ENCODE measurements at places on chromosomes 6 and 20. TPM values are rescaled to one million over a fixed set of nuclear protein-coding genes. Genes with fewer than 3 reads are reported as not detected.
A peak's percentile ranks its signal among the peaks of the same experiment; 100 is the strongest.

Gene CST2
- not detected for total RNA-seq

Gene DEFB127
- total RNA-seq = not detected

Gene MYB
- 5.1 TPM for total RNA-seq

Gene CFAP61
- total RNA-seq = 0.18 TPM

Gene ADTRP
- total RNA-seq = 0.98 TPM

Gene BPI
- not detected for total RNA-seq

Gene BTN1A1
- 0.14 TPM for total RNA-seq

Gene CDH4
- total RNA-seq = 4.9 TPM

Gene SLC12A5
- total RNA-seq = 6.6 TPM

Gene SPO11
- total RNA-seq = not detected

Gene DUSP15
- 2.0 TPM for total RNA-seq

- no peak for DNase-seq
These were observed 115.0 kb downstream of the SCP2D1 start for GRCh38 chr20:18928626-18929025.

DNA sequence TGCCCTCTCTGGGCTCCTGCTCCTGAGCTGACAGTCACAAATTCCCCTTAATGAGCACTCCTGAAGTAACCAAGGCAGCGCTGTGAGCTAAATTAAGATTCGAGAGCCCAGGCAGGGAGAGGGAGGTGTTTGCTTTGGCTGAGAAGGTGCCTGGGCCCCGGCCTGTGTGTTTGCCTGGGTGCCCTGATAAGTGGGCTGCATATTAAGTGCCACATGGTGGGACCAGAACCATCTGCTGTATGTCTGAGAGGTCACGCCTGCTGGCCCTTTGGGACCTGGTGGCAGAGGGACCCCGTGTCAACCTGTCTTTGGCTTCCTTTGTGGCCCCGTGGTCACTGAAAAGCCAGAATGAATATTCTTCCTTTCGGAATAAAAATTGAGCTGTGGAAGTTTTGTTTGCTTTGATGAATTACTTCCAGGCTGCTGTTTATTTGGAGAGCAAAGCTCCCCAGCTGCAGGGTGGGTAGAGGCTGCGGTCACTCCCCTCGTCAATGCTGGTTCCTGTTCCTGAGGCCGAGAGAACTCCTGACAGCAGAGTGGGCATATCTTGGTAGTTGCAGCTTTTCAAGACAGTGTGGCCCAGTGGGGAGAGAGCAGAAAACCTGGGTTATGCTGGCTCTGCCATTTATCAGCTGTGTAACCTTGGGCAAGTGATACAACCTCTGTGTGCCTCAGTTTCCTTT lies 17.5 kb upstream of the KCNK16 start:
- no peak for DNase-seq

- no peak for DNase-seq
These were observed 3.7 kb upstream of the PTPRT start for GRCh38 chr20:43193443-43193842.

GRCh38 chr6:49736017-49736508 lies 8.1 kb downstream of the CRISP3 start:
- DNase-seq = no peak

GRCh38 chr20:34744847-34745246 lies 40.7 kb downstream of the TP53INP2 start:
- no peak for DNase-seq

GRCh38 chr6:31582230-31582643 lies at the start of gene LTB:
LTB (minus strand) TSS chr6:31582424; CDS start chr6:31582417, 7 bp downstream.
- no peak for DNase-seq

- DNase-seq = no peak
These were observed 246.0 kb upstream of the TENT5A start for GRCh38 chr6:81998432-81998831.

DNA sequence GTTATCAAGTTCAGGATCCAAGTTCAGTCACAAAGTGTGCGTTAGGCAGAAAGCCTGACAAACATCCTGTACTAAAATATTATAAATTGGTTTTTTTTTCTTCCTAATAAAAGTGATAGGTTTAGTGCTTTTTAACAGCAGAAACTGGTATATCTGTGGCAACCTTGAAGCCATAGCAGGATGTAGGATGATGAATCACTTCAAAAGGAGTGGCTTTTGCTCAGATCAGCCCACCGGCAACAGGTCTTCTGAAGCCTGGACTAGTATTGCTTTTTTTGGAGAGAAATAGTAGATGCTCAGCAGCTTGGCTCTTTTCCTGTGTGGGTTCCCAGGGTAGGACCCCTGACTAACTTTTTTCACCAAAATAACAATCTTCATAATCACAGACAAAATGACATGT lies 190.8 kb downstream of the EPM2A start:
- no peak for DNase-seq

GRCh38 chr20:36310215-36310981 lies 4.3 kb downstream of the DLGAP4 start:
- no peak for DNase-seq

GRCh38 chr6:43231053-43231452 lies 1.8 kb upstream of the DNPH1 start:
- no peak for DNase-seq

GRCh38 chr6:140609321-140609720 lies 1234.9 kb upstream of the CITED2 start:
- DNase-seq = no peak

- DNase-seq = no peak
These were observed 46.8 kb downstream of the INSM1 start for GRCh38 chr20:20414640-20415220.

- no peak for DNase-seq
These were observed 117.1 kb upstream of the SPTLC3 start for GRCh38 chr20:12891643-12892042.

DNA sequence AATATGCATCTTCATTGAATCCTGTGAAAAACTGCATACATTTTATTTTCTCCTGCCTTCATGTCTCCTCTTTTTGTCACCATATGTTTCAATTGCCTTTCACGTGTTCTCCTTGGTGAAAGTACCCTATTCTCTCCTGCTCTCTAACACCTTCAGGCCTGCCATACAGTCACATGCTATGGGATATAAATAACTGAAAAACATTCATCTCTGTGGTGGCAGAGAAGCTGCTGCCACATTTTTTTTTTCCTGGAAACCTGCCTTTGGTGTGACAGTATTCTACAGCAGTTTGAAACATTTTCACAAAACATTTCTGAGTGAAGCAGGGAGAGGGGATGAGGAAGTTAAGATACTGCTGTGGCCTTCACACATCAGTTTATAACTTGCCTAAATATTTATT lies 44.8 kb upstream of the FBXL4 start:
- no peak for DNase-seq

- DNase-seq = no peak
These were observed 511.6 kb downstream of the CDH26 start for GRCh38 chr20:60469829-60470228.

DNA sequence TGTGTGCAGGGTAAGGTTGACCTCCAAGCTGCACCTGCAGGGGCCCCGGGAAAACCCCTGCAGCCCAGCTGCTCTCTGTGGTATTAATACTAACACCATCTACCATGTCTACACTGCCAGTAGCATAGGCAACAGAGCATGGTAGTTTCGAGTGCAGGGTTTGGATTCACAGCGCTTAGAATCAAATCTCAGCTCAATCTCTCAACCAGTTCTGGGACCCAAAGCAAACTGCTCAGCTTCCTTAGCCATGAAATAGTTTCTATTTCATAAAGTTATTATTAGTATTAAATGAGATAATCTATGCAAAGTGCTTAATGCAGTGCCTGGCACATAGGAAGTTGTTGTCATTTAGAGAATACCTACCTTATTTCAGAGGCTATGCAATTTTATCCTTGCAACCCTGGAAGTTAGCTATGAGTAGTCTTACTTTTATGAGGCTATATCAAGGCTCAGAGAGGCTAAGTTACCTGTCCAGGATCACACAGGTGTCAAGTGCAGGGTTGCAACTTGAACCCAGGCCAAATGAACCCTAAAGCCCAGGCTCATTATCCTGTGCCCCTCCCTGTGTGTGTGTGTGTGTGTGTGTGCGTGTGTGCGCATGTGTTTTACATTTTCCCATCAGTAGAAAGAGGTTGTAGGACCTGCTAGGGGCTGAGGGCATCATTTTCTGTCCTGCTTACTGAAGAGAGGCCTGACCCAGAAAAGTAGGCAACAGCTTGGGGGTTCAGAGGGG lies 27.6 kb upstream of the MRPS18A start:
- DNase-seq = no peak

DNA sequence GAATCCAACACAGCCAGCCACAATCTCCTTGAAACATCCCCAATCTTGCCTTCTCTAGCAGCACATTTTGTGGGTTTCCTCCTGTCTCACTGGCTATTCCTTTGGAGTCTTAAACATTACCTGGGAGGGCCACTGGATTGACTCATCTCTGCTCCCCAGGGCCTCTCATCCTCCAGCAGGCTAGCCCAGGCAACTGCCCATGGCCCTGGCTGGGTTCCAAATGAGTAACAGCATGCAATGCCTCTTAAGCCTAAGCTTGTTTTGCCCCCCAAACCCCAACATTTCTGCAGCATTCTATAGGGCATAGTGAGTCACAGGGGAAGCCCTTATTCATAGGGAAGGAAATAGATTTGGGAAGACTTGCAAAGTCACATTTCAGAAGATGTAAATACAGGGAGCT lies 204.9 kb downstream of the FOXA2 start:
- no peak for DNase-seq

- DNase-seq = no peak
These were observed 741.9 kb upstream of the MARCKS start for GRCh38 chr6:113115196-113115595.

- DNase-seq = no peak
These were observed 114.3 kb downstream of the PRKN start for GRCh38 chr6:162613310-162613709.

DNA sequence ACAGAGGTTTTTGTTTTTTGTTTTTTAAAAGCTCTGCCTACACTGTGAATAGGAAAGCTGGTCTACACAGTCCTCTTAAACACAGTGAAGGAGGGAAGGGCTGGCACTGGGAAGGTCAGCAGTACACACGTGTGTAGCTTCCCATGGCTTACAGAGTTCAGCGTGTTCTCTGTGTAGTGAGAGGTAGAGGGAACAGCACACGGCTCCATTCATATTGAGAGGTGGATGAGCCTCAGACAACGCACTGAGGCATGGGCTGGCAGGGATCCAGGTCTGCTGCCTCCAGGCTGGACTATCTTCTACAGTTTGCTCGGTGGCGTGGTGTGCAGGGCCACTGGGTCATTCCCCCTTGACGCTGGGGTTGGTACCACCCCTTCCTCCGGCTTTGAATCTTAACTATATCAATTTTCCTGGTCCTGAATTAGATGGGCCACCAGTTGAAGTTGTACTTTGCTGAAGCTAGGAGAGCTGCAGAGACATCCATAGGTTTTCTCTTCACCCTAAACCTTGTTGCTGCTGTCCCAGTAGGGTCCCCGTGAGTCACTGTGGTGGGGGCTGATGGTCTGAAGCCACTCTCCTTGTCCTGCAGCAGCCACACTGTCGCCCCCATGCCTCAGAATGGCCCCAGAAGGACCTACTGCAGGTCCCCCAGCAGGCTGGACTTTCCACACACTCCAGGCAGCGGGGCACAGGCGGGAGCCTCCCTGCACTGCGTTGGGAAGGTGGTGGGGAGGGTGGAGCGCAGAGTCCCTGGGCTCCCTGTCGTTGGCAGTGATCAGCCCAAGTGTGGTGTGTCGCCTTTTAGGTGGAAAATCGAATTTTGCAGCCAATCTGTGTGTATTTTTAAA lies 2.0 kb downstream of the ARFGAP1 start:
- no peak for DNase-seq

DNA sequence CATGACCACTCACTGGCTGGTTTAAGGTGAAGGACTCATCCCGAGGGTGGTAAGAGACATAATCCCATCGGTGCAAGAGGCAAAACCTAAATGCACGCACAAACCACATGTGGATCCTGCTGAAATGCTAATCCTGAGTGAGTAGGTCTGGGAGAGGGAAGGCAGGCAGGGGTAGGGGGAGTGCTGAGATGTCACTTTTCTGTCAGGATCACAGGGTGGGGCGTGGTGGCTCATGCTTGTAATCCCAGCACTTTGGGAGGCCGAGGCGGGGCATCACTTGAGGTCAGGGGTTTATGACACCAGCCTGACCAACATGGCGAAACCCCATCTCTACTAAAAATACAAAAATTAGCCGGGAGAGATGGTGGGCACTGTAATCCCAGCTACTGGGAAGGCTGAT lies 97.7 kb upstream of the SRSF6 start:
- no peak for DNase-seq

- DNase-seq = no peak
These were observed 658.9 kb upstream of the NOX3 start for GRCh38 chr6:156114541-156114940.

GRCh38 chr20:21090721-21091120 lies 15.4 kb downstream of the LINC00237 start:
- no peak for DNase-seq

- no peak for DNase-seq
These were observed 2.9 kb downstream of the GSS start for GRCh38 chr20:34952671-34953070.

GRCh38 chr6:34152042-34152524 lies 6.2 kb upstream of the GRM4 start:
- DNase-seq = peak; percentile 8

- DNase-seq = no peak
These were observed 63.3 kb upstream of the ZNF133 start for GRCh38 chr20:18224968-18225568.

- no peak for DNase-seq
These were observed 9.1 kb upstream of the ZNF133 start for GRCh38 chr20:18279242-18279641.

GRCh38 chr6:37207903-37208456 lies 38.0 kb downstream of the PIM1 start:
- peak; percentile 97 for DNase-seq

Data from WTC11 (cell line).